ENCODE measurements at places on chromosomes 6 and 20.

DNA sequence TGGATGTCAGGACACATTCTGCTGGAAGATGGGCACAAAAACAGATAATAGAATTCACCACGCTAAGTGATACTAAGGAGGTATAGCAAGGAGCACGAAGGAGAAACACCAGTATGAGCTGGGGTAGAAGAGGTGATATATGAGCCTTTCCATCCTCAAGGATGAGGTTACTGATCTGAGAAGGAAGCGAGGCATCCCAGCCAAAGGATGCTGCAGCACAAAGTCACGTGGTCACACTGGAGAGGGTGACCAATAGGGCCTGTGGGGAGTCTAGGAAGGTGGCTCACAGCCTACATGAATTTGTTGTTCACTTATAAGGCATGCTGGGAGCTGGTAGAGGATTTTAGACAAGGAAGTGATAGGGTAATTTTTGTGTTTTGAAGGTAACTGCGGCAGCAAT lies 1.4 kb downstream of the GINS1 start:
- no peak for DNase-seq

DNA sequence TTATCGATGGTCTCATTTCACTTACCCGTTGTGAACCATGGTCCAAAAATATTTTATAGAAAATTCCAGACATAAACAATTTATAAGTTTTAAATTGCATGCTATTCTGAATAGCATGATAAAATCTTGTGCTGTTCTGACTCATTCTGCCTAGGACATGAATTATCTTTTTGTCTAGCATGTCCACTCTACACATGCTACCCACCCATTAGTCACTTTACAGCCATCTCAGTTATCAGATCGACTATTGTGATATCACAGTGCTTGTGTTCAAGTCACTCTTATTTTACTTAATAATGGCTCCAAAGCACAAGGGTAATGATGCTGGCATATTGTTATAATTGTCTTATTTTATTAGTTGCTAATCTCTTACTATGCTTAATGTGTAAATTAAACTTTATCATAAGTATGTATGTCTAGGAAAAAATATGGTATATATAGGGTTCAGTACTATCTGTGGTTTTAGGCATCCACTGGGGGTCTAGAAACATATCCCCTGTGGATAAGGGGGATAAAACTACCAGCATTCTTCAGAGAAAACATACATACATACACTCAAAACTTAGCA lies 252.0 kb upstream of the HTR1E start:
- DNase-seq: no peak

GRCh38 chr6:11994875-11995461 lies 17.1 kb upstream of the HIVEP1 start:
- no peak for DNase-seq

GRCh38 chr6:27053738-27054137 lies 193.8 kb upstream of the PRSS16 start:
- DNase-seq: no peak

DNA sequence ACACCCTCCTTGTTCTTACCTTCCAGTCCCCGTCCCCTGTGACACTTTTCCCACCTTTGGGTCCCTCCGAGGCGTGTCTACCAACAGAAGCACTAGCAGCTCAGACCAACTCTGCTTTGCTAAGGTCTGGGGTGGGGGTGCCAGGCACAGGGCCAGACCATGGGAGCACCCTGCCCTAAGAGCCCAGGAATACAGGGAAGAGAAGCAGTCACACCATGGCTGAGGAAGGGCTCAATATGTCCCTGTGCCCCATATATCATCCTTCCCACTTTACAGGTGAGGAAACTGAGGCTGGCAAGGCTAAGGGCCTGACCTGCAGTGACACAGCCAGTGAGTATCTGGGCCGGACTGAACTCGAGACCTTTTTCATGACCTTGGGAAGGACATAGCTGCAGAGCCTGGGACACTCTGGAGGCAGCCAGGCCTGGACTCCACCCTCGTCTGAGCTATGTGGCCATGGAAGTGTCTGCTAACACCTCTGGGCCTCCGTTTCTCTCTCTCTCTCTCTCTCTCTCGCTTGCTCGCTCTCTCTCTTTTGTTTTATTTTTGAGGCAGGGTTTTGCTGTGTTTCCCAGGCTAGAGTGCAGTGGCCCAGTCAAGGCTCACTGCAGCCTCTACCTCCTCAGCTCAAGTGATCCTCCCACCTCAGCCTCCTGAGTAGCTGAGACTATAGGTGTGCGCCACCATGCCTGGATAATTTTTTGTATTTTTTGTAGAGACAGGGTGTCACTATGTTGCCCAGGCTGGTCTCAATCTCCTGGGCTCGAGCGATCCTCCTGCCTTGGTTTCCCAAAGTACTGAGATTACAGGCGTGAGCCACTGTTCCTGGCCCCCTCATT lies 156.7 kb downstream of the GRM4 start:
- DNase-seq: no peak

DNA sequence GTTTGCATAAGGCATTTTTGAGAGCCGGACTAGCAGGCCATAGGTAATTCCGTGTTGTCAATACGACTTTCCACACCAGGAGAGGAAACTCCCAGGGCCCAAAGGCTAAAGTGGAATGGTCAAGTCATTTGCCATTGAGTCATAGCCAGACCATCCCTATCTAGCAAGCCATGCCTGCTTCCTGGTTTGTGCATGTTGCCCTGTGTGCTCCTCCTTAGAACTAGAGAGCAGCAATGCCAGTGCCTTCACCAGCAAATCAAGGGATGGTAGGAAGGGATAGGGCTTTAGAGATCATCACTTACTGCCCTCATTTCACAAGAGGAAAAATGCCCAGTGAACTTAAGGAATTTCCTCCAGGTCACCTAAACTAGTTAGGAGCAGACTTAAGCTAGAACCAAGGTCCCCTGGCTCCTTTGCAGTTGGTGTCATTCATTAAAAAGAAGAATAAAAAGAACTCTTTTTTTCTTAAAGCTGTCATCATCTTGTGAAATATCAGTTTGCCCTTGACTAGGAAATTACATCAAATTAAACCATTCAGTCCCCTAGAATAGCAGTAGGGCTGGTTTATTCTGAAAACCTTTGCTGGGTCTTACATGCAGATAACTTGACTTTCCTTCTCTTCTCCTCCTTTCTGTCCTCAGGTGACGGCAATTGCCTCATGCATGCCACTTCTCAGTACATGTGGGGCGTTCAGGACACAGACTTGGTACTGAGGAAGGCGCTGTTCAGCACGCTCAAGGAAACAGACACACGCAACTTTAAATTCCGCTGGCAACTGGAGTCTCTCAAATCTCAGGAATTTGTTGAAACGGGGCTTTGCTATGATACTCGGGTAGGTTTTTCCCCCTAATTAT lies 7.4 kb downstream of the TNFAIP3 start:
- DNase-seq: no peak

DNA sequence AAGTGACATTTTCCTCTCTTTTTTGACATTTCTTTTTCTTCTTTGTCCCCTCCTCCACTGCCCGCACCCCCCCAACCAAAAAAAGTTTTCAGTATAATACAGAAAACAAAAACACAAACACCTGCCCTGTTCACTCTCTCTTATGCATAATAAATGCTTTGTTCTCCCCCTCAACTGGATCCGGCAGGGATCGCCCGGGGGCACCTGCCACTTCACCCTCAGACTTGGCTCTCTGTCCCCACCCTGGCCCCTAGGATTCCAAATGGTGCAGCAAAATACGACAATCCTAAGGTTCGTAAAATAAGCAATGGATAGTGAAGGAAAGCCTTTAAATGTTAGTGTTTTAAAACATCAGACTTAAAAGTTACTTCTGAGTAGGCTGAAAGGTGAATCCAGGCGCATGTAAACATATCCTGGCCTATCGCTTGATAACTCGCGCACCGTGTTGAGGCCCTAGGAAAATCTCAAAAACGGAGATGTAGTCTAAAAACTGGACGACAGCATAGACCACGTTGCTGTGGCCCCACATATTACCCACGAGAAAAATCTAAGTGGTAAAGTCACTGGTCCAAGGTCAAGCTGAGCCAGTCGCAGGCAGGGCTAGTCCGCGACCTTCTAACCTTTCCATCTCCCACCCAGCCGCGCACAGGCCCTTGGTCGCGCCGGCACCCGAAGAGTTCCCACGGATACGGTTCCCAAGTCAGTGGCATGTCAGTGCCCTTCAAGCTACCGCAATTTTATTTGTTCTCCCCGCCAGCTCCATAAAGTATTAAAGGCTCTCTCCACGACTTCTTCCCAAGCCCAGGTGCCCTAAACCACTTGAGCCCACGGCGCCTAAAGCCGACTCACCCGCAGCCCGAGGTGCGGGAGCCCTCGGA lies 130.8 kb downstream of the OGFRL1 start:
- no peak for DNase-seq

DNA sequence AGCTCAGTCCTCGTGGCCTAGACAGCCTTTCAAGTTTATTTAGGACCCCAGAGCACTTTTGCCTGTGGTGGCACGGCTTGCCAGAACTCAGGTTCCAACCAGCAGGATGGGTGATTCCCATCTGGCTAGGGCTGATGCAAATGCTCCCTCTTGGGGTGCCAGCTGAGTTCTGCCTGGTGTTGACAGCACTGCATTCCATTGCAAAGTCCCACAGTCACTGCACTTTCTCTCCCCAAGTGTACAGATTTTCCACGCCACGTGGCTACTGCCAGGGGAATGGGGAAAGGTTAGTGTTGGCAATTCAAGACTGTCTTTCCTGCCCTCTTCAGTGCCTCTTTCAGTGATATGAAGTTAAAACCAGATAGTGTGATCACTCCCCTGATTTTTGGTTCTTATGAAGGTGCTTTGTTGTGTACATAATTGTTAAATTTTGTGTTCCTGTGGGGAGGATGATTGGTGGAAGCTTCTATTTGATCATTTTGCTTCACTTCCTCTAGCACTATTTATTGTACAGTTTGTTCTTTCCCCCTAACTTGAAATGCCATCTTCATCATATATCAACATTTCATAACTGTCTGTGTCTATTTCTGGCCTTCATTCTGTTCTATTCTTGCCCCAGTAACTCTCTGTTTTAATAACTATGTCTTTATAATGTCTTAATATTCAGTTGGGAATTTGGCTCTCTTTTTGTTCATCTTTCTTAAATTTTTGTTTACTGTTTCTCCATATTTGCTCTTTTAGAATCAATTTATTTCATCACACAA lies 86.2 kb downstream of the CFAP61 start:
- DNase-seq: no peak

DNA sequence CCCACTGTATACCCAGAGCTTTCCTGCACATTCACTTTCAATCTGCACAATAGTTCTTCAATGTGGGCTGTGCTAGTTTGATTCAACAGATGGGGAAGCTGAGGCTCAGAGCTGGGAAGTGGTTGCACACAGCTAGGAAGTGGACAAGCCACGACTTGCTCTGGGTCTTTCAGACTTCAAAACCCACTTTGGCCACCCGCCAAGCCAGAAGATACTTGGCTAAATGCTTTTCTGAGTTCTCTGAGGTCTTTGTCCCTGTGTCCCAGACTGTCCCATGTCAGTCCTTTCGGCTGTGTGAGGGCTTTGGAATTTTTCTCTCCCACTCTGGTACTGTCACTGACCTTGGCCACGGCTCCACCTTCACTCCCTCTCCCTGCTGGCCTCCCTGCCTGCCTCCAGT lies 10.6 kb downstream of the PDYN start:
- DNase-seq: no peak

GRCh38 chr20:20366551-20366875 lies 1.4 kb upstream of the INSM1 start:
- no peak for DNase-seq

DNA sequence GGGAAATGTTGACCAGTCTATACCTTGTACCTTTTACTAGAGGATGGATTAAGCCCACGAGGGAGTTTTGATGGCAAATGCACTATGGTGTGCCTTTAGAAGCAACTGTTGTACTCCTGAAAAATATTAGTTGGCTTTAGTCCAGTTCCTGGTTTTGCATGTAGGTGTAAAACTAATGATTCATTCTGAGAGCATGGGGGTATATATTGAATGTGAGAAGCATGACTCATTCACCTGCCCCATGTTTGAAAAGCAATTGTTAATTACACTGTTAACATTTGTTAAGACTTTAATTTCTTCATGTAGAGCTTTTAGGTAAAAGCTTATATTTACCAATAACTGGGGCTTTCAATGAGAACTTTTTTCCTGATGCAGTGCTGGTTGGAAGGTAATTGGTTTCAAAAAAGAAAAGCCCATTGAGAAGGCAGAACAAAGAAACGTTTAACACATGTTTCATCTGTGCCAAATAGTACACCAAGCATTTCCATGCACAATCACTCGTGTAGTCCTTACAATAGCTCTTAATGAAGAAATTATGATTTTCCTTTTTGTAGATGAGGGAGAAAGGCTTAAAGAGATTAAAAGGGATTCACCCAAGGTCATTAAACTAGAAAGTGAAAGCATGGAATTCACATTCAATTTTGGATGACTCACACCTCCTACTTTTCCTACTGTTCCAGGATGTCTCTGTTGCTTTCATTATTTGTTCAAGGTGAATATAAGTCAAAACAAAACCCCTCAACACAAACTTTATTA lies 134.1 kb downstream of the CCDC170 start:
- no peak for DNase-seq

DNA sequence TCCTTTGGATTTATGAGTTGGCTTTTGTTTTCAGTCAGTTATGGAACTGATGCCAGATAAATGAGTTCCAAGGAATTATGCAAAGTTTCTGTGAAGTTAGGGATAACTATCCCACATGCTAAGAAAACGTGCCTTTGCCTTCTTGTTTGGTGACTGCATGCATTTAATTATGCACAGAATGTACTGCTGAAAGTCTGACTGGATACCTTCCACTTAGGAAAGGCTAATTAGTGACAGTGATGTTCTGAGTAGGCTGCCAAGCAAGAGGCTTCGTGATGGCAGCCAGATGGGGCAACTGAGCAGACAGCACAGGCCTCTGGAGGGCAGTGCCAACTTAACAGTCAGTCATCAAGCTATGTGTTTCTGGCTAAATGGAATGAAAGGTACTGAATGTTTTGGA lies 289.9 kb downstream of the CD109 start:
- no peak for DNase-seq

DNA sequence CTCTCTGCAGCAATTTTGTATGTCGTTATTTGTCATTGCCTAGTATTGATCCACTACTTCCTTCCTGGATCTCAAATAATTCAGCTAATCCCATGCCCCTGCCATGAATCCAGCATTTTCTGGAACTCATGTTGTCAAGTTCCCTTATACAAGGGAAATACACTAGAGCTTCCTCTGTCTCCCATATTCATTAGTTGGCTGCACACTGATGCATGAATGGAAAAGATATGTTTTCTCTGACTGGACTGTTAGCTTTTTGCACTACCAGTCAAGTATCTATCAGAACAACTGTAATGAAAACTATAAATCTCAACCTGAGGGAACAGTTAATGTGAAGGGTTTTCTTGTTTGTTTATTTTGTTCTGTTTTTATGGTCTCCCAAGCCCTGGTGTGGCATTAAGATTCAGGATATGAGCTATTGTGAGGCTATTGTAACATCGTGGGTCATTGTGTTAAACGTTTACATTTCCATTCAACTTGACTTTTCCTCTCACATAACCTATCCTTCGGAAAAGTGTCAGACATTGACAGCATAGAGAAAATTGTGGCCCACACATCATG lies 102.5 kb upstream of the FAM8A1 start:
- DNase-seq: no peak

Data from HEK293T (cell line).